ENCODE measurements at places on chromosomes 11 and 22.

DNA sequence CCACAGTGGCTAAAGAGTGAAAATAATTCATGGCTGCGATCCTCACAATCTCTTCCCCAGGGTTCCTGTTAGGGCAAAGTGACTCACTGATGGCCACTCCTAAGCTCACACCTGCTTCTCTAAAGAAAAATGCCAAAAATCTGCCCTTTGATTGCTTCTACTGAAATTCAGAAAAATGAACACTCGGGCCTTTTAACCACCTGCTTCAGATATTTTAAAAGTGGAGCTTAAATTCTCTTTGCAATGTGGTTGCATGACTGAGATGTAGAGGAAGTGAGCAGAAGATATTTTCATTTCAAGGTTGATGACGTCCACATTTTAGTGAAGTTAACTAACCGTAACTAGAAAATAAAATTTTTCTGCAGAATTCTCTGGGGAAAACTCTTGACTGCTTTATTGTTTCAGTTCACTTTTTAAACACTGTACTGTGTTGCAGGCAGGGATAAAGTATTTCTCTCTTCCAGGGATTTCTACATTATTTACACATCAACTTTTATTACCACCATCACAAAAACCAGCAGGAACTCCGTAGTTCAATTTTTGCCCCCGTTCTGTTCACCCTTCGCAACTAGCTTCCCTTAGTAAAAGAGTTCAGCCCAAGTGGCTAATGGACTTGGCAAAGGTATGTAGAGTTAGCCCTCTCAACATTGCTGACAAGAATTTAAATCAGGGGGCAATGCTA, 8.5 kb downstream of the RAB30 start:
- DNase-seq = no peak

DNA sequence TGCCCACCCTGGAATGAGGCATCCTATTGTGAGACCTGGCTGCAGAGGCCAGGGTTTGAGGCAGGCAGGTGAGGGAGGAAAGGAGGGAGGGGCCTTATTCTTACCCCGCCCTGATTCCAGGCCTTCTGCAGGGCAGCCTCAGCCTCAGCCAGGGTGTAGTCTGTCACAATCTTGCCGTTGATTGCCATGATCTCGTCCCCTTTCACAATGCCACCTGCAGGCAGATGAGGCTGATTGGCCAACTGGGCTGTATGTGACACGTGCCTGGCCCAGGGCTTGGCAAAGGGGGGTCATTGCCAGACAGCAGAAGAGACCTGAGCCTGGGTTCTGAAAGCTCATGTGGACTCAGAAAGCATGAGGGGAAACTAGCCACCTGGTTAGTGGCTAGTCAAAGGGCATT, 21.4 kb upstream of the ABCC8 start:
- DNase-seq = no peak

- no peak for DNase-seq
Measured at GRCh38 chr11:120017582-120018150, 120.2 kb downstream of the TRIM29 start.

DNA sequence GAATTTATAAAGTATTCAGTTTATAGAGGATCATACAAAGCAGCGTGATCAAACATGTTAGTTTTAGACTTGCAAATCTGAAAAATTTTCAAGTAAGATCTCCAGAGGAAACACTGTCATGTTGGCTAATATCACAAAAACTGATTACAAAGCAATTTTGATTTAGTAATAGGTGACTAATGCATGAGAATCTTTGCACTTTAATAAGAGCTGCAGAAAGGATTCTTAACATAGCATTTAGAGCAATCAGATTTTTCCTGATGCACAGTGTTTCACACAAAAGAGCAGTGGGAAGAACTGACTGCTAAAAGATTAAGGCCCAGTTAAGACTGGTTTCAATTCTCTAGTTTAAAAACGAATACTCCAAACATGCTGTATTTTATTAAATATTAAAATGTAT, 321.2 kb downstream of the GUCY1A2 start:
- no peak for DNase-seq

DNA sequence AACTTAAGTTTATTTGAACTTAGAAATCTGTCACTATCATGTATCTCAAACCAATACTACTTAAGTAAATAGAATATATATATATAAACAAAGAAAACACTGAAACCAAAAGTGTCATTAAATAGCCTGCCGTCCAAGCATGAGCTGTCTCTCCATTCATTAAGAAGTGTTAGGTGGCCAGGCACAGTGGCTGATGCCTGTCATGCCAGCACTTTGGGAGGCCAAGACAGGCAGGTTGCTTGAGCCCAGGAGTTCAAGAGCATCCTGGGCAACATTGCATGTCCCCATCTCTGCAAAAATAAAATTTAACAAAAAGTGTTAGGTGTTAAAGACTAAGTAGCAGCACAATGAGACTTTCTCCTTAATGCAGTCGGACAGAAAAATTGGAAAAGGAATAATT, 14.0 kb downstream of the CD6 start:
- DNase-seq = no peak

- no peak for DNase-seq
Measured at GRCh38 chr22:17951315-17951714, 73.0 kb downstream of the MICAL3 start.

GRCh38 chr11:130434521-130435223, 6.3 kb upstream of the ADAMTS8 start:
- peak; percentile 42 for DNase-seq

GRCh38 chr11:131893103-131893890, 522.9 kb downstream of the NTM start:
- DNase-seq = no peak

DNA sequence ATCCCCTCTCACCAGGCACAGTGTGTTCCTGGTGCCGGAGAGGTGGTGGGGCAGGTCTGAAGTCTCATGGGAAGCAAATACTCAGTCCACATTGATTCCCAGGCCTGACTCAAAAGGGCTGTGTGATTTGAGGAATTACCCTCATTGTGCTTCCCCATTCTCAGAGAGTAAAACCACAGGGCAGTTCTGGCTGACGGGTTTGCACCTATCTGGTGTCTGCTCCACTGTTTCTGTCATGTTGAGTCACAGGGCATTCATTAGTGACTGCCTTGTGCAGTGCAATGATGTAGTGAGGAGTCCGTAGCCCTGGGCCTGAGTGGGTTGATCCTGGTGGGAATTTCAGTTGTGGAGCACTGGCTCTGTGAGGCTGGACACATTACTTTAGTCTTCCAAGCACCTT, 85.2 kb upstream of the ARHGAP20 start:
- DNase-seq = no peak

DNA sequence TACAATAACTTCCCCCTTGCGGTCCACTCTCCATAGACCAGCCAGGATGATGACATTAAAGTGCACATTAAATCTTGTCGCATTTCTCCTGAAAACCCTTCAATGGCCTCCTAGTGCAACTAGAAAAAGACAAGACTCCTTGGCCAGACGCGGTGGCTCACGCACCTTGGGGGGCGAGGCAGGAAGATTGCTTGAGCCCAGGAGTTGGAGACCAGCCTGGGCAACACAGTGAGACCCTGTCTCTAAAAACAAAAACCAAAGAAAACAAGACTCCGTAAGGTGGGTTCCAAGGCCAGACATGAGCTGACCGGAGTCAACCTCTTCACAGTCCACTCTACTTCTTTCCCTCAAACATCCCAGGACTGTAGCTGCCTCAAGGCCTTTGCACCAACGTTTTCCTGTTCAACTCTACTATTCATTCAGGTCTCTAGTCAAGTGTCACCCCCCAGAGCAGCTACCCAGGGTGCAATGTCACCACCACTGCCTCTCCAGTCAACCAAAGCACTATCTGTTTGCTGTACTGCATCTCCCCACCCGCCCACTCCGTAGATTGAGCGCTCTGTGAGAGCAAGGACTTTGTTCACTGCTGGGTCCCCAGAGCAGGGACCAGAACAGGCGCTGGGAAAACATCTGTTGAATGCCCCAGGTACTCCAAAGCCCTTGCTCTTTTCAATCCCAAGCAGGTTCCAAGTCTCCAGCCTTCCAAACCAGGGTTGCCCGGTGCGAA, 739 bp downstream of the ZMAT5 start:
- DNase-seq = no peak

- DNase-seq = no peak
Measured at GRCh38 chr22:49573109-49573765, 254.4 kb downstream of the BRD1 start.

DNA sequence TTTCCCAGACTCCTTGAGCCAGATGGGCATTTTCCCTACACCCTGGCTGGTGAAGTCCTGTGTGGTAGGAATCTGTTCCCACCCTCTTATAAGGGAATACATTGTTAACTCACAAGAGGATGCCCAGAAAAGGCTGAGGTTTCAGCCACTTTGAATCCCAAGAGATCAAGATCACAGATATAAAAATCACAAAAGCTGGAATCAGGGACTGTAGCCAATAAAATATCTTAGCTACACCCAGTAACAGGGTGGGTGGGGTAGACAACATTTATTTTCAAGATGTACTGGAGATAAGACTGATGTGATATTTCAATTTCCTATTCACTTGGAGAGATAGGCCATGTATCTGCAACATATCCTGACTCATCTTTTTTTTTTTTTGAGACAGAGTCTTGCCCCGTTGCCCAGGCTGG, 50.3 kb downstream of the COPB1 start:
- no peak for DNase-seq

DNA sequence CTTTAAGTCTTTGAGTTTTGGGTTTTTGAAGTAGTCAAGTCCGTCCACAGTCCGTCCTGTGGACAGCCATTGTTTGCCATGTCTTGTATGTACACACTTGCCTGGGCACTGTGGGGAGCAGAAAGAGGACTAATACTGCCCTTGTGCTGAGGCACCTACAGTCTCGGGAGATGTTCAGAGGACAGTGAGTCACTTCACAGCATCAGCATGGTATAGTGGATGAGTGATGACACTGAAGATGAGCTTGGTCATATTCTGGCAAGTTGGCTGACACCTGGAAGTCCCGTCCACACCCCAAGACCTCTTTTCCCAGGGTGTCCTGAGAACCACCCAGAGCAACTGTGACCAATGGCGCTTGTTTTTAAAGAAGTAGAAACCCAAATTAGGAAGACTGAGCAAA, 29.2 kb downstream of the NF2 start:
- no peak for DNase-seq

GRCh38 chr11:86623041-86623621, 49.3 kb downstream of the ME3 start:
- DNase-seq = no peak

GRCh38 chr11:57001674-57002401, 13.1 kb downstream of the OR5AK2 start:
- DNase-seq = no peak

DNA sequence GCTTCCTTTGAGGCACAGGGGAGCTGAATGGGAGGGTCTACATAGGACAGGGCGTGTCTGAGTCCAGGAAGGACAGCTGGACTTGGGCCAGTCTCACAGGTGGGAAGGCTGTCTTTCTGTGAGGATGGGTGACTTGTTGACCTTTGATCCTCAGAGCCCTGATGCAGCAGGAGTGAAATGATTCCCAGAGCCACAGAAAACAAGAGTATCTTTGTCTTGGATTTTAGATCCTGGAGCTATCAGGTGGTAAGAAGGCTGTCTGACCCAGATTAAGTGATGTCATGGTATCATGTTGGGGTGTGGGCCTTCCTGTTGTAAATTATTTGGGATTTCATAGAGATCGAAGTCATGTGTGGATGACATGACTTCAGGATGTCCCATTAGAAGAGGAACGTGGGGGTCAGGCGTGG, 15.0 kb downstream of the PTPRJ start:
- no peak for DNase-seq

DNA sequence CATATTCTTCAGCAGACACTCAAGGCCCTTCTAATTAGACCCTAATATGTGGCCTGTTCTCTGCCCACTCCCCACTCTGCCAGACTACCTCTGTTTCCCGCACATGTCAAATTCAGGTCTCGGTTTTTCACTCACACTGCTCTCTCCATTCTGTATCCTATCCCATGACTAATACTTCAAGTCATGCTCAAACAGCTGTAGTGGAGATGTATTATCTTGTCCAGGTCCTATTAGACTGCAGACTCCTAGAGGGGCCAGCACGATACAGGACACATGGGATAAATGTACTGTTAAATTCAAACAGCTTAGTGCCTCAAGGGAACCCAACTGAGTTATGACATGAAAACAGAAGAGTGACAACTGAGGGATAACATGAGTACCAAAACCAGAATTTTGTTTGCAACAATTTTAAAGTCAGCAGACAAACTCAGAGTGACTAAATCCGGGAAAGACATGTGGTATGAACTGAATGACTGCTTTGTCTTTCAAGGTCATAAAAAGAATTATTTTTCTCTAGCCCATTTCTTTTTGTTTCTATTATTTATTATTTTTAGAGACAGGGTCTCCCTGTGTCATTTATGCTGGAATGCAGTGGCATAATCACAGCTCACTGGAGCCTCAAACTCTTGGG, 20.5 kb downstream of the ATP6V1E1 start:
- DNase-seq = no peak

GRCh38 chr11:93359396-93359795, 28.9 kb downstream of the DEUP1 start:
- no peak for DNase-seq

DNA sequence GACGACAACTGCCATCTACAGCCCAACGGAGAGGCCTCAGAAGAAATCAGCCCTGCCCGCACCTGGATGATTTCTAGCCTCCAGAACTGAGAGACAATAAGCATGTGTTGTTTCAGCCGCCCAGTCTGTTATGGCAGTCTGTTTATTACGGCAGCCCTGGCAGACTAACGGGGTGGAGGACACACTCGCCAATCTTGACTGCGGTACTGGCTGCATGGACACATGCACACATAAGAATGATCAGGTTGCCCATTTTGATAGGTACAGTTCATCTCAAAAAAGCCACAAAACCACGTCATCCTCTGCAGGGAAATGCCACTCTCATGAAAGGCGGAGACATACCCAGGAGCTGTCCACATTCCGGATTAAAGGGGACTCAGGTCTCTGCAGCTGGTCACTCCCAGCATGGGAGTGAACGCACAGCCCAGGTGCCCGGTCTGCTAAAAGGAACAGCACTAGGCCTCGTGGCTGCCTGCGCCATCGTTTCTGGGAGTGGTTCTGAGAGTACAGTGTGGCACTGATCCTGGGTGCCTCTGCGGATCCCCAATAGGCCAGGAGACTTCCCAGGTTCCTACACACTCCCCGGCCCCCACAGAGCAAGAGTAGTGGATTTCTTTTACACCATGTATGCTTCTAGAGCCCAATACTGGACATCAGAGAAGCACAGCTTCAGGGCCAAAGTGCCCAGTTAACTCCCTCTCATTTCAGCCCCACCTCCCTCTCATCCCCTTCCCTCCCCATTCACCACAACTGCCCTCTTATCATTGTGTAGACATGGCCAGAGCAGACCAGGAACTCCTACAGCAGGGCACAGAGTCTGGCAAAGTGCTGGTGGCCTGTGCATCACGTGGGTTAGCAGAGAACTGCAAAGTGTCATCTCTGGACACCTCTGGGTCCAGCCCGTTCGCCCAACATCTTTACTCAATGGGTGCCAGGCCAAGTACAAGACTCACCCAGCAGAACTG, 11.7 kb upstream of the COMT start:
- DNase-seq = no peak

DNA sequence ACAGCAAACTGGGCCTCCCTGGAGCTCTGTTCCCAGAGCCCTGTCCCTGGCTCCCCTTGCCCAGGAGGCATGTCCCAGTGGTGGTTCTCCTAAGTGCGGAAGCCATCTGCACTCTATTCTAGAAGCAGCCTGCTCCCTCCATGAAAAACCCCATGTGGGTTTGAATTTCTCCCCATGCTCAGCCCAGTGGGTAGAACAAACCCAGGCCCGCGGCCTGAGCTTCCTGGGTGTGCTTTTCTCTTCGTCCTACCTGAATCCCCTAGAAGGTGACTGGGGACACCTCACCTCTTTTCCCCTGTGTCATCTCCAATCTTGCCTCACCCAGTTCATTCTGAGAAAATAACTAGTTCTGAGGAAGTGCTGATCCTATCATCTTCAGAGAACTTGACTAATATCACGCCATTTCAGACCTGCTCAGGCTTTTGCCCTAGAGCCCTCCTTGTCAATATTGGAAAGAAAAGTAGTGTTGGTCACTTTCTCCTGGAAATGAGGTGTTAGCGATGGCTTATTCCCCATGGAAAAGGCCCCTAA, 15.9 kb downstream of the IL10RA start:
- peak; percentile 45 for DNase-seq

Data from activated CD4-positive, alpha-beta T cell treated with anti-CD3 and anti-CD28 coated beads for 24 hours (primary cell).